ENCODE measurements at places on chromosomes 16 and 17.

- DNase-seq = peak; percentile 79
Measured at GRCh38 chr17:64661976-64662773, at the start of gene SMURF2. Gene SMURF2 (minus strand): TSS chr17:64662307. CDS start chr17:64661880, 427 bp downstream.

DNA sequence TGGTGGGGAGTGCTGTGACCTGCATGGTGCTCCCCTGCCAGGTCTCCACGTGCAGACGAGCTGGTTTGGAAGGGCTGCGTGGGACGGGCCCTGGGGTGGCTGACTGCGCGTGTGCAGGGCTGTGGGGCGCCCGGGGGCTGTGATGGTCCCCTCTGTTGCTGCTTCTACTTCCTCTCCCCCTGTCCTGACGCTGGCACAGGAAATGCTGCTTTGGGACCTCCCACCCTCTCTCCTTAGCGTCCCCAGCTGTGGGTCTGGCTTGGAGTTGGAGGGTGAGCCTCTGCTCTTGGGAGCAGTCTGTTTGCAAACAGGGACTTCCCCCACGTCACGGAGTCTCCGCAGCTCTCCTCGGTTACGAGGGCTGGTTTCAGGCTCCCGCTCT lies 35.2 kb downstream of the TSC2 start:
- DNase-seq = no peak

- DNase-seq = no peak
Measured at GRCh38 chr17:73698966-73699365, 54.7 kb upstream of the SDK2 start.

DNA sequence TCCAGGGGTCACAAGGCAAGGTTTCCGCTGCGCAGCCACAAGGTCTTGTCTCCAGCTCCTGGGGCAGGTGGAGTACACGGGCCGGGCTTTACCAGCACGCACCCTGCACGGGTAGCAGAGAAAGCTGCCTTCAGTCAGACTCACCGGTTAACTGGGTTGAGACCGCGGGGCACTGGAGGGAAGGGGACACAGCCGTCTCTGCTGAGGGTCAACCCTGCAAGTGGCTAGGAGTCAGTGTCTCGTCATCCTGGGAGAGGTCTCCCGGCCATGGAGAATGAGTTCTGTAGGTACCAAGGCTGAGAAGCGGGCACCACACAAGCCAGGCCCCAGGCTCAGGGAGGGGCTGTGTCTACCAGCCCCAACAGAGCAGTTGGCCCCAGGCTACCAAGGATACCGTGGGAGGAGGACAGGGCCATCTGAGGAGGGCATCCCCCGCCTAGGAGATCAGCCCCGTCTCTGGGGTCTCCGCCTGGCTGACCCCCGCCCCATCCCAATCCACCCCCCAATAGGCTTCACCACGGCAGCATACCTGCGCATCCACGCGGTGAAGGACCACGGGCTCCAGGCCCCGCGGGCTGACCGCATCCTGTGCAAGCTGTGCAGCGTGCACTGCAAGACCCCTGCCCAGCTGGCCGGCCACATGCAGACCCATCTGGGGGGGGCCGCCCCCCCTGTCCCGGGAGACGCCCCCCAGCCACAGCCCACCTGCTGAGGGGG lies 2.8 kb upstream of the PRRT2 start:
- DNase-seq = no peak

DNA sequence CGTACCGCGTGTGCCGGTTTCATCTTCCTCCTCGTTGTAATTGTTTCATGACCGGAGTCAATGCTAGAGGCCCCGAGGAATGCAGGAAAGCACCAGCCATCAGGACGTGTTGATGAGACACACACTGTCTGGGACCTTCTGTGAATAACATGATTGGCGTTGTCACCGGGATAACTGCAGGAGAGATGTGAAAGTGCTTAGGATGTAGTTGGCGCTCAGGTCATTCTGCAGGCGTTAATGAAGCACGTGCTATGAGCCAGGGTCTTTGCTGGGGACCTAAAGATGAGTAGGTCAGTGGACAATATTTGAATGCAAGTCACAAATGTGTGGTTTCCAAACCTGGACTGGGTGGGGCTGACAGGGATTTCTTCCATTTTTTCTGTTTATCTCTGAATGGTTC lies 181.6 kb upstream of the HSBP1 start:
- DNase-seq = no peak

All from RPMI8226 (cell line).